ENCODE measurements at places on chromosomes 3 and 15.

- DNase-seq: no peak
Observed at GRCh38 chr3:136535906-136536305, 216.3 kb downstream of the STAG1 start.

DNA sequence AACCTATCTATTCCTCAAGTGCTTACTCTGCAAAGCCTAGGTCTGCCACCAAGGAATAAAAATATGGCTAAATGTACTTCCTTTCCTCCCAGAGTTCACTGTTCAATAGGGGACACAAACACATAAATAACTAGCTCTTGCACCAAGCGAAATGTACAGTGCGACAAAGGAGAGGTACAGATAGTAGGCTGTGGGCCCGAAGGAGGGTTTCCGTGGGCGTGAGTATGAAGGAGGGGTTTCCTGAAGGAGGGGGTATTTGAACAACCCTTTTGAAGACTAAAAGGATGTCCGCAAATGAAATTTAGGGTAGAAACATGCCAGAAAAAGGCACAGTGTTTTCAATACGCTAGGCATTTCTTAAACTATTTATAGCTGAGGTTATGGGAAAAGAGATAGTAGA, 207.9 kb downstream of the LPP start:
- DNase-seq: no peak

GRCh38 chr3:142501004-142501926, 53.4 kb upstream of the XRN1 start:
- no peak for DNase-seq

GRCh38 chr3:111808439-111808838, 50.6 kb upstream of the PHLDB2 start:
- DNase-seq: no peak

DNA sequence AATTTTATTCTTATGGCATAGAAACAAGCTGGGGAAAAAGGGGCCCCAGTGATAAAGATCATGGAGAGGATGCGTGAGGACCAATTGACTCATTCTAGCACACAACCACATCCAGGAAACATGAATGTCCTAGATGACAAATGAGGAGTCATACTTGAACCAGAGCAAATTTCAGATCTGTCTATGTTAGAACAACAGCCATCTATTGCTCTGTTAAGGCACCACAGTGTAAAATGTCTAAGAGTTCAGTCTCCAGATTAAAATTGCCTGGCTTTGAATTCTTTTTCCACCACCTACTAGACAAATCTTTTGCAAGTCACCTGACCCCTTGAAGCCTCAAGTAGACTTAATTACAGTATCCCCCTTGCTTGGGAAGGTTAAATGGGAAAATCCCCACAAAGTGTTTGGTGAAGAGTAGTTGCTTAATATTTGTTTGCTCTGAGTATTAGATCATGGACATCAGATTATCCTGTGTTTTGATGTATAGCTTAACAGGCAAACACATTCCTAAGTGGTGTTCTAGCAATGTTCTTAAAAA, 258.7 kb upstream of the TGFBR2 start:
- no peak for DNase-seq

- DNase-seq: no peak
Observed at GRCh38 chr15:74906067-74906449, 593 bp downstream of the FAM219B start.

Measured in DMS79 (cell line).